ENCODE measurements at places on chromosomes 2 and 18.

DNA sequence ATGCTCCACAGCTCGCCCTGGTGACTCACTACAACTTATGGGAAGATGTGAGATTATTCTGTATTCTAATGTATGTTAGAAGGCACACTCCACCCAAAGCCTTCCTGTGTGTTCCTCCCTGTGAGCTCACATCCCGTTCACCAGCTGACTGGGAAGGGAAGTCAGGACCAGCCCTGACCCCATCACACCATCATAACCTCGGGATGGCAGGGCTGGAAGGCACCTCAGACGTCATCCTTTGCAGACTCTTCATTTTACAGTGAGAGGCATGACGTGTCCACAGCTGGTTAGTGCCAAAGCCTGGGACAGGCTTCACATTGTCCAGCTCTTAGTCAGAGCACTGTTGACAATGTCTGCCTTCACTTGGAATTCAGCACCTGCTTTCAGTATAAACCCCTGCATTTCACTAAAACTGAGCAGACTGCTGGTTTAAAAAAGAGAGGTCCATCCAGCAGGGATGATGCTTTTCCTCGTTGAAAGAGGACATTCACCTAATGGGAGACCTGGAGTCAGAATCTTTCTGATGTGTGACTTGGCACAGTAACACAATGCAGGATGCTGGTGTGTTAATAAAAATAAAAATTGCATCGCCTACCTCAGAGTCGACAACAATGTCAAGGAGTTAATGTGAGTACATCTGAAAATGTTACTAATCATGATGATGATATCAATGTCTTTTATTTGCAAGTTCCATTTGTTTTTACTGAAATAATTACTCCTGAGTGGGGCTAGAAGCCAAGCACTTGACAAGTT lies 418.0 kb upstream of the TNP1 start:
- DNase-seq, result no peak

- DNase-seq, result no peak
These were observed 320.8 kb downstream of the AFF3 start for GRCh38 chr2:99821572-99821971.

- no peak for DNase-seq
These were observed 194.9 kb upstream of the HNMT start for GRCh38 chr2:137769406-137769805.

DNA sequence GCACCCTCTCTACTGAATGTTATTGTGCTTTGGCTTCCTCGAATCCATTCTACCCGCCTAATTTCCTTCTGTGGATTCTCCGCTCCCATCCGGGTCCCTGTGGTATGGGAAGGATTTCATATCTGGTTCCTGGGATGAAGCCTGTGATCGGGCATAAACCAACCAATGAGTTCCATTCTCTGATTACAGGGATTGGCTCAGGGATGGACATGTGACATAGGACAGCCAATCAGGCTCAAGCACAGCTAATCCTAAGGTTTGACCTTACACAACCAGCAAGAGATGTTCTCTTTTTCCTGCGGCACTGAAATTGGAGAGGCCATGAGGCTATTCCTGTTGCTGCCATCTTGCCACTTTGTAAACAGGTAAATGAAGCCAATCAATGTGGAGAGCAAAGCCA lies 168.1 kb upstream of the SMAD2 start:
- no peak for DNase-seq

- no peak for DNase-seq
These were observed 1090.2 kb downstream of the SUCLG1 start for GRCh38 chr2:83368916-83369315.

GRCh38 chr2:121297217-121297830 lies 12.3 kb upstream of the TFCP2L1 start:
- no peak for DNase-seq

DNA sequence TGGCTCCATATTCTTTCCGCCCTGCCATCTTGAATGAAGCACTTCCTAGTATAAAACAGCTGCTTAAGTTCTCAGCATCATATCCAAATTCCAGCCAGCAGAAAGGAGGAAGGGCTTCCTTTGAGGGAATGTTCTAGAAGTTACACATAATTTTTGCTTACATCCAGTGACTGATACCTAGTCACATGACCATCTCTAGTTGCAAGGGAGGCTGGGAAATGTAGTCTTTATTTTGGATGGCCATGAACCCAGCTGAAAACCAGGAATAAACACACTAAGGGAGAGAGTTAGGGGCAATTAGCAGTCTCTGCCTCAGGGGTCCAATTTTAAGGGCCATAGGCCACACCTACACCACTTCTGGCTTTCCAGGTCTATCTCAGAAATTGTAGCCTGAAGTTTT lies 57.8 kb upstream of the LMAN1 start:
- DNase-seq, result no peak

- DNase-seq, result no peak
These were observed 26.4 kb downstream of the MARCHF7 start for GRCh38 chr2:159738509-159739390.

- no peak for DNase-seq
These were observed 112.3 kb upstream of the CAVIN2 start for GRCh38 chr2:191959209-191959608.

All from stimulated activated CD4-positive, alpha-beta T cell treated with anti-CD3 and anti-CD28 coated beads, Interleukin-12 subunit alpha, Interleukin-12 subunit beta, amount 100 ng/mL, for 24 hours (primary cell).